Vagina (tissue), 2 donors: ENCODE measurements at places on chromosomes 12 and 14. TPM values are rescaled to one million over a fixed set of nuclear protein-coding genes. Genes with fewer than 3 reads are reported as not detected.

DNA sequence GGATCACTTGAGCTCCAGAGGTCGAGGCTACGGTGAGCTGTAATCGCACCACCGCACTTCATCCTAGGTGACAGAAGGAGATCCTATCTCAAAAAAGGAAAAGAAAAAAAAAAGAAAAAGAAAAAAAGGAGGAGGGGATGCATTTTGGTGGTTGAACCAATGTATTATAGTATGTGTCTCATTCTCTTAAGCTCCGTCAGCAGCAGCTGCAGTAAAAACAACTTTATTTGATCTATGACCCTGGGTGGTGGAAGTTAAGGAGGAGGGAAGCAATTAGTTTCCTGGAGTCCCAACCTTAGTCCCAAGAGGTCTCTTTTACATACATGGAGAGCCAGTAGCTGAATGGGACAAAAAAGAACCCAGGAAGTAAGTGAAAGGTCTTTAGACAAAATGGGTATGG, 26.8 kb upstream of the APOF start:
- no peaks in the 10 kb centered on the region for H3K27me3 ChIP-seq
- H3K4me1 ChIP-seq, result no peaks in the 10 kb centered on the region
- DNase-seq, result no peak
- H3K36me3 ChIP-seq, result no peaks in the 10 kb centered on the region
- H3K4me3 ChIP-seq, result no peak overlapping the region

The ABHD12B gene
- not detected for total RNA-seq

- peak overlapping the region; percentile 84 for H3K27ac ChIP-seq
- peak; percentile 96 for DNase-seq
- H3K36me3 ChIP-seq, result peaks cover 55% of the 10 kb centered on the region
- no peaks in the 10 kb centered on the region for H3K27me3 ChIP-seq
- H3K4me3 ChIP-seq, result no peak overlapping the region
Measured at GRCh38 chr12:113271853-113272561, 50.7 kb downstream of the TPCN1 start.

The BBOF1 gene
- total RNA-seq, result 5.6 TPM

The SRP54 gene
- 37.6 TPM for total RNA-seq

GRCh38 chr12:131672311-131672940, 38.5 kb upstream of the SFSWAP start:
- DNase-seq, result peak; percentile 52
- no peaks in the 10 kb centered on the region for H3K36me3 ChIP-seq
- no peaks in the 10 kb centered on the region for H3K27me3 ChIP-seq
- H3K4me3 ChIP-seq, result no peak overlapping the region

GRCh38 chr14:64628940-64629408, 75.2 kb upstream of the PLEKHG3 start:
- peaks cover 8% of the 10 kb centered on the region for H3K4me1 ChIP-seq
- no peaks in the 10 kb centered on the region for H3K27me3 ChIP-seq
- H3K4me3 ChIP-seq, result no peak overlapping the region
- no peaks in the 10 kb centered on the region for H3K36me3 ChIP-seq

DNA sequence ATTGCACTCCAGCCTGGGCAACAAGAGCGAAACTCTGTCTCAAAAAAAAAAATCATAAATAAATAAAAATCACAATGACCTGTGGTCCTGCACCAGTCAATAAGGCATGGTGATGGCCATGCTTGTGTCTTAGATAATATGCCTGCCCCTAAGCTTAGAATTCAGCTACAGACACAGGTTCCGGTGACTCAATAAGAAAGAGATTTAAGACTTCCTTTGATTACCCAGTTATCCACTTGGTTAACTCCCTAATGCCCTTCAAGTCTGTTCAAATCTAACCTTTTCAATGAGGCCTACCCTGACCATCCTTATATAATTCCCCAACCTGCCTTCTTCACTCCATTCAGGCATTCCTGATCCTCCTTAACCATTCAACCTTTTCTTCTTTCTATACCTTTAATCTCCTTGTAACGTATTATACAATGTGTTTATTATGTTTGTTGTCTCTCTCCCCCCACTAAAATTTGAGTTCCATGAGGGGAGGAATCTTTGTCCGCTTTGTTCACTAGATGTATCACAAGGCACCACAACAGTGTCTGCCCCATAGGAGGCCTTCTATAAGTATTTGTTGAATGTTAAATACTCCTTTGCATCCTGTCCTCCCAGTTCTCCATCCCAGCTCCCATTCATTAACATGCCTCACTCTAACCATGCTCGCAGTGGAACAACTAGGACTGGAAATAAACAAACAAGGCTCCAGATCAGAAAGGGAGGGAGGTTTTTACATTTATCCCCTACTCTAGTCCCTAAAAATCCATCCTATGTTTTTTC, 8.9 kb downstream of the MAP4K5 start:
- no peak for DNase-seq
- peaks cover 89% of the 10 kb centered on the region for H3K4me1 ChIP-seq
- H3K4me3 ChIP-seq, result no peak overlapping the region

The A2M gene
- total RNA-seq, result 274 TPM

DNA sequence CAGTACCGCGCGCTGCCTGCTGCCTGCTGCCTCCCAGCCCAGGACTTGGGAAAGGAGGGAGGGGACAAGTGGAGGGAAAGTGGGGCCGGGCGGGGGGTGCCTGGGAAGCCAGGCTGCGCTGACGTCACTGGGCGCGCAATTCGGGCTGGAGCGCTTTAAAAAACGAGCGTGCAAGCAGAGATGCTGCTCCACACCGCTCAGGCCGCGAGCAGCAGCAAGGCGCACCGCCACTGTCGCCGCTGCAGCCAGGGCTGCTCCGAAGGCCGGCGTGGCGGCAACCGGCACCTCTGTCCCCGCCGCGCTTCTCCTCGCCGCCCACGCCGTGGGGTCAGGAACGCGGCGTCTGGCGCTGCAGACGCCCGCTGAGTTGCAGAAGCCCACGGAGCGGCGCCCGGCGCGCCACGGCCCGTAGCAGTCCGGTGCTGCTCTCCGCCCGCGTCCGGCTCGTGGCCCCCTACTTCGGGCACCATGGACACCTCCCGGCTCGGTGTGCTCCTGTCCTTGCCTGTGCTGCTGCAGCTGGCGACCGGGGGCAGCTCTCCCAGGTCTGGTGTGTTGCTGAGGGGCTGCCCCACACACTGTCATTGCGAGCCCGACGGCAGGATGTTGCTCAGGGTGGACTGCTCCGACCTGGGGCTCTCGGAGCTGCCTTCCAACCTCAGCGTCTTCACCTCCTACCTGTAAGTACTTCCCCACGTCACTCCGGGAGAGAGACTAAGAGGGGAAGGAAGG, at the start of gene LGR5:
TSS of gene LGR5 (plus strand) at position 186 of the 732 bp plus-strand sequence. CDS start at position 469, 283 bp downstream.
- H3K4me3 ChIP-seq, result peak within 1 kb of the TSS; percentile 44
- no peak for DNase-seq
- peaks cover 18% of the 10 kb centered on the region for H3K4me1 ChIP-seq
- peaks cover 6% of the 10 kb centered on the region for H3K27me3 ChIP-seq

DNA sequence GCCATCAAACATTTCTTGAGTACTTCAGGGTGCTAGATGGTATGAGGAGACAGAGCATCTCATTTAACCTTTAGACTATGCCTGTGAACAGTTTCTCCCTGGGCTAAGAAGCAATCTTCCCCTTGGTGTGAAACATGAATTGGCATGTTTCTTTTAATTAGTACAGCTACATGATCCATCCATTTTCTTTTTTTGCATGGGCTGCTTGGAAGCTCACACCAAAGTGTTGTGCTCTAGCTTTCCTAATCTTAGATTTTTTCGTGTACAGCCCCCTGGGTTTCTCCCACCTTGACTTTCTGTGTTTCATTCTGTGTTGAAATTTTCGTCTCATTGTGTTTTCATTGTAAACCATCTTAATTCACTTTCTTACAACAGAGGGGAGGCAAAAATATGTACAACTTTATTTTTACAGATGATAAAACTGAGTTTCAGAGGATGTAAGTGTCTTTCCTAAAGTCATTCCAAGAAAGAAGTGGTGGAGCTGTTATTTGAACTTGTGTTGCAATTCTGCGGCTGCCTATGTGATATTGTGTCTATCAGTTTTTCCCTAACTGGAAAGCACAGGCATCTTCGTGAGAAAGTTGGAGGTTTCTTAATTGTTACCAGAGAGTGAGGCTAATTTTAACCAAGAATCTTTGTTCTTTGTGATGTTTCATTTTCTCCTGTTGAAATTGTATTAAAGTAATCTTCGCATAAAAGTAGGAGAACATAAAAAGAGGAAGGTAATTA, 64.5 kb downstream of the DAAM1 start:
- peaks cover 45% of the 10 kb centered on the region for H3K4me1 ChIP-seq
- no peak for DNase-seq
- H3K27me3 ChIP-seq, result no peaks in the 10 kb centered on the region
- H3K27ac ChIP-seq, result peak overlapping the region; percentile 84
- no peaks in the 10 kb centered on the region for H3K36me3 ChIP-seq
- no peak overlapping the region for H3K4me3 ChIP-seq

The ZNF384 gene
- total RNA-seq, result 31.9 TPM

GRCh38 chr12:24632466-24632865, 316.4 kb downstream of the BCAT1 start:
- H3K4me1 ChIP-seq, result no peaks in the 10 kb centered on the region
- no peaks in the 10 kb centered on the region for H3K36me3 ChIP-seq
- DNase-seq, result no peak
- H3K27ac ChIP-seq, result no peak overlapping the region
- no peaks in the 10 kb centered on the region for H3K27me3 ChIP-seq

DNA sequence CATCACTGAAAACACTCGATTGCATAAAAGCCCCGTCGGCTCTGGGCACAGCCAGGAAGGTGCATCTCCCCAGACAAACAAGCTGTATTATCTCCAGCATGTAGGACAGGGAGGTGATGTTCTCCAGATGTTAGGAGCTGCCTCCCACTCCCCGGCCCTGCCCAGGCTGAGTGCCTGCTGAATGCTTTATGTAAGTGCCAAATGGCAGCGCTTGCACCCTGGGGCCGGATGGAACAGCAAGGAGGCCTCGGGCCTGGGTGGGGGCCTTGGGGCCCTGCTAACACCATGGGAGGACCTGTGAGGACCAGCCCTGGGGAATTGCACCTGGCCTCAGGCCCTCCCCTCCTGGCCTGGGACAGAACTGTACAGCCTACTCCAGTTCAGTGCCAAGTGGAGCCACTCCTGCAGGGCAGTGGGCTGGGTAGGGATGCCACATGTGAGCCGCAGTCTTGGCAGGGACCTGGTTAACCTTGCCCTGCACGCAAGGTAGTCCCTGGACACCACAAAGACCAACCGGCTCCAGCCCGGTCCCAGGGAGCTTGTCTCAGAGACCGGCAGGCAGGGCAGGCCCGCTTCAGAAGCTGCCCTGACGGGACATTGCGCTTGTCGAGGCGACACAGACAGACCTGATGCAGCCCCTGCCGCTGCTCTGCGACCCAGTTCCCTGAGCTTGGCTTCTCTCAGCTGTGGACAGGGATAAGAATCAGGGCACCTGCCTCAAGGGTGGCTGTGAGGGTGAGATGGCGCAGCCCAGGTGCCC, 35.3 kb upstream of the PPP1R13B start:
- no peak overlapping the region for H3K4me3 ChIP-seq
- H3K27ac ChIP-seq, result no peak overlapping the region
- no peak for DNase-seq
- H3K4me1 ChIP-seq, result peaks cover 30% of the 10 kb centered on the region
- no peaks in the 10 kb centered on the region for H3K36me3 ChIP-seq

The REC8 gene
- 5.9 TPM for total RNA-seq

The KRT85 gene
- total RNA-seq, result not detected

The GALNT9 gene
- total RNA-seq, result 1.5 TPM

GRCh38 chr14:89855961-89856656, 98.4 kb downstream of the EFCAB11 start:
- DNase-seq, result no peak
- no peaks in the 10 kb centered on the region for H3K4me1 ChIP-seq
- no peaks in the 10 kb centered on the region for H3K36me3 ChIP-seq
- no peaks in the 10 kb centered on the region for H3K27me3 ChIP-seq

DNA sequence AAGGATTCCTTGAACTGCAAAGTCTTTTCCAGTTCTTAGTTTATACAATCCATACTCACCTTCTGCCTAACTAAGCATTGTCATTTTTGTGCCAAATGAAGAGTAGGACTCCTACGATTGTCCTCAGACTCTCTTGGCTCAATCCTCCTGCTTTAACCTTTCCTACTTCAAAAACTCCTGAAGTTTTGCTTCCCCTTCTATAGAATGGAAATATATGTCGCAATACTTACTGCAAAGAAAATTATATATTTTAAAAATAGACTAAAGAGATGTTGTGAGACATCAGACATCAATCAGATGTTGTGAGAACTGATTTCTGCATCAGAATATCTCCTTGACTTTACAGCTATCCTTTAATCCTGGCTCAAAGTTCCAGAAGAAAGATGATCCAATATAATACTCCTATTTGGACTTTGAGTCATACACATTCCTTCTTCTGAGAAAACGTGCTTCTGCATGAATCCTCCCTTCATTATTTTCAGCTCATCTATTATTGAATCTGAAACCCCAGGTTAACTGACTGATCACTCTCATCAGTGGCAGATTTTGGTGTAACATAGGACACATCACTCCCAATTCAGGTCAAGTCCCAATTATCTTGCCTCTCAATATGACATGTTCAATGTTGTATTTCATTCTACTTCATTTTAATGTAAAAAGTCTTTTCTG, 48.8 kb downstream of the A2M start:
- no peaks in the 10 kb centered on the region for H3K36me3 ChIP-seq
- H3K4me3 ChIP-seq, result no peak overlapping the region
- peaks cover 23% of the 10 kb centered on the region for H3K4me1 ChIP-seq

DNA sequence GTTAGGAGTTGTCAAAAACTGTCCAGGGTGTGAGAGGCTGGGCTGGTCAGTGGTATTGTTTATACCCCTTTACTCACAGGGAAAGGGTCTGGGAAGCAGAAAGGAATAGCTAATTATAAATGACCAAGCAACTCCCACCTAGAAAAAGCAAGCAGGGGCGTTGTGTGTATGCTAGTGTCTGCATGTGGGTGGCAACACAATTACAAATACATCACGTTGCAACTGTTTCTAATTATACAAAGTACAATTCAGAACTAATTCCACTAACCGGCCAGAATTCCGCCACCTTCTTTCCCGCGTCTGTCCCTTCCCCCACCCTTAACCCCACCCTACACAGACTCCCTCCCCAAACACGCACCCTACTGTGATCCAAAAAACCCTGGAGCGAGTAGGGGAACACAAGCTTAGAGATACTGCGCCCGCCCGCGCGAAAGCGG, 2.2 kb downstream of the DPF3 start:
- H3K27ac ChIP-seq, result no peak overlapping the region
- peaks cover 25% of the 10 kb centered on the region for H3K4me1 ChIP-seq
- no peak for DNase-seq
- H3K36me3 ChIP-seq, result no peaks in the 10 kb centered on the region

The PTGER2 gene
- 10.3 TPM for total RNA-seq
